ENCODE measurements at places on chromosomes 16 and 17. TPM values are rescaled to one million over a fixed set of nuclear protein-coding genes. Genes with fewer than 3 reads are reported as not detected.

Gene ATP2A1
- not detected for total RNA-seq

DNA sequence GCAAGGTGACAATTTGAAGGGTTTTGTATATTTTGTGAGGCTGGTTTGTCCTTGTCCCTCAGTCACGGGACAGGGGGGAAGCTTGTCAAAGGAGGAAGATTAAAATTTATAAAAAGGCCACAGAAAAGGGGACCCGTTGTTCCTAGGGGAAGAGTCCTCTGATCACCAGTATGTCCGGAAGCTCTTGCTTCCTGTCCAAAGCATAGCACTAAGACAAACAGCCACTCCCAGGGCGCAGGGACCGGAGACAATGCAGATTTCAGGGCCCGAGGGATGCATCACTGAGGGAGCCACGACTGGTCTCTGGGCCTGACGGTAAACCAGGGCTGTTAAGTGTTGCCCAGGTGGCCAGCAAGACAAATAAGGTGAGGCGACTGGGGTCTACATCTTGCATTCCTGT lies 95.2 kb downstream of the MAF start:
- H3K27ac ChIP-seq, result no peak overlapping the region
- no peaks in the 10 kb centered on the region for H3K36me3 ChIP-seq
- peaks cover 5% of the 10 kb centered on the region for H3K4me1 ChIP-seq
- no peak overlapping the region for H3K4me3 ChIP-seq
- H3K27me3 ChIP-seq, result no peaks in the 10 kb centered on the region

DNA sequence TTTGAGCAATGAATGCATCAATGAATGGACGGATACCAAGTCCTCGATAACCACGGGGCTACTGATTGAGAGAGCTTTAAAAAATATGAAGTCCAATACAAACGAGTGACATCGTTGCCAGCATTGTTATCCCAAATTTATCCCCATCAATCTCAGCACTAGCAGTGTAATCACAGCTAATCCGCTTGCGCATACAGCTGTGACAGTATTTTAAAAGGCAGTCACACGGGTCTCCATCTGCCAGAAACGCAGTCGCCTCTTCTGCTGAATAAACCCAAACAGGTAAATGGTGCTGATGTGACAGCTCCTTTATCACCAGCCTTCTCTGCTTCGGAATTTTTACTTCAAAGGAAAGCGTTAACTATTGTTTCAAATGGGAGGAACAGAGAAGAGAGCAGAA lies 311.1 kb downstream of the XYLT1 start:
- H3K4me1 ChIP-seq, result no peaks in the 10 kb centered on the region
- H3K27me3 ChIP-seq, result no peaks in the 10 kb centered on the region
- no peak overlapping the region for H3K4me3 ChIP-seq
- H3K36me3 ChIP-seq, result no peaks in the 10 kb centered on the region
- no peak overlapping the region for H3K27ac ChIP-seq

Gene GLOD4
- total RNA-seq, result 148 TPM

GRCh38 chr16:28986046-28986445 lies 1.2 kb downstream of the LAT start:
- peaks cover 73% of the 10 kb centered on the region for H3K36me3 ChIP-seq
- DNase-seq, result no peak
- H3K27me3 ChIP-seq, result no peaks in the 10 kb centered on the region
- H3K4me3 ChIP-seq, result no peak overlapping the region
- no peak overlapping the region for H3K27ac ChIP-seq
- no peaks in the 10 kb centered on the region for H3K4me1 ChIP-seq

- H3K27me3 ChIP-seq, result no peaks in the 10 kb centered on the region
- H3K36me3 ChIP-seq, result peaks cover 7% of the 10 kb centered on the region
- peaks cover 3% of the 10 kb centered on the region for H3K4me1 ChIP-seq
- DNase-seq, result no peak
- H3K4me3 ChIP-seq, result no peak overlapping the region
Observed at GRCh38 chr17:80930335-80931279, 61.0 kb upstream of the CHMP6 start.

- no peak overlapping the region for H3K4me3 ChIP-seq
- no peak for DNase-seq
- H3K36me3 ChIP-seq, result no peaks in the 10 kb centered on the region
- no peaks in the 10 kb centered on the region for H3K27me3 ChIP-seq
- H3K27ac ChIP-seq, result no peak overlapping the region
- H3K4me1 ChIP-seq, result peaks cover 9% of the 10 kb centered on the region
Observed at GRCh38 chr16:28289048-28289447, 3.3 kb upstream of the SBK1 start.

Measured in ascending aorta (tissue), 2 donors.